A375 (cell line): ENCODE measurements at places on chromosomes 4 and X. TPM values are rescaled to one million over a fixed set of nuclear protein-coding genes. Genes with fewer than 3 reads are reported as not detected.

Gene ADH1C
- total RNA-seq, result not detected in 2 replicates

Gene TRPC5OS
- not detected in 2 replicates for total RNA-seq

Gene SYNPO2
- 0.30 and 0.50 TPM in 2 replicates for total RNA-seq

Gene TMEM31
- total RNA-seq, result not detected in 2 replicates
